ENCODE measurements at places on chromosomes 6 and 20.

DNA sequence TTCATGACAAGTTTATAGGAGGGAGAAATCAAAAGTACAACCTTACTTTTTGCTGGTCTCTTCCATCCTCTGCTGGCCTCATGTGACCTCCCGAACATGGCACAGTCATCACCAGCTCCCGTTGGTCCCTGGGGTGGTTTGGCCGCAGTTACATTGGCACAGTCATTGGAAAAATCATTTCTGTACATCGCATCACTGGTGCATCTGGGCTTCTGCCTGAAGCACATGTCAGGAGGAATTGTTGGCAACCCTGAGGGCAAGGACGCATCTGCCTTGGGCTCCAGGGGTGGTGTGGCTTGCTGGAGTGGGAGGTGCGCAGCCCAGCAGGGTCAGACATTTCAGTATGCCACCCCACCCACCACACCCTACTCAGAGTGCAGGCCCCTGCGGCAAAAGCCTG is 162.9 kb upstream of the SLC24A3 start:
- no peak for DNase-seq

DNA sequence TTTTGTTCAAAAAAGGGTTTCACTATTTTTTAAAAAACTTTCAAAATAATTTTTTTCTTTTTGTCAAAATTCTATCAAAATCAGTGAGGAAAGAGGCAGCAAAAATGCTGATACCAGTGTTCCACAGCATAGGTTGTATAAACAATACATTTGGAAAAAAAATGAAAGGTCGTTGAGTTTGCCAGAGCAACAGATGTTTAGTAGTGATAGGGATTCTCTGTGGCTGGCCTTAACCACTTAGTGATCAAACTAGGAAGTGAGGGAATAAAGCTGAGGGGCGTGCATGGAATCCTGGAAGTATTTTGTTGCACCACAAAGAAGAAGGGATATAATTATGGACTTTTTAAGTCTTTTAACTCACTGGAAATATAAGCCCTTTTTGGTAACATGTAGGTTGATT is 555.3 kb upstream of the CHD6 start:
- DNase-seq, result no peak

DNA sequence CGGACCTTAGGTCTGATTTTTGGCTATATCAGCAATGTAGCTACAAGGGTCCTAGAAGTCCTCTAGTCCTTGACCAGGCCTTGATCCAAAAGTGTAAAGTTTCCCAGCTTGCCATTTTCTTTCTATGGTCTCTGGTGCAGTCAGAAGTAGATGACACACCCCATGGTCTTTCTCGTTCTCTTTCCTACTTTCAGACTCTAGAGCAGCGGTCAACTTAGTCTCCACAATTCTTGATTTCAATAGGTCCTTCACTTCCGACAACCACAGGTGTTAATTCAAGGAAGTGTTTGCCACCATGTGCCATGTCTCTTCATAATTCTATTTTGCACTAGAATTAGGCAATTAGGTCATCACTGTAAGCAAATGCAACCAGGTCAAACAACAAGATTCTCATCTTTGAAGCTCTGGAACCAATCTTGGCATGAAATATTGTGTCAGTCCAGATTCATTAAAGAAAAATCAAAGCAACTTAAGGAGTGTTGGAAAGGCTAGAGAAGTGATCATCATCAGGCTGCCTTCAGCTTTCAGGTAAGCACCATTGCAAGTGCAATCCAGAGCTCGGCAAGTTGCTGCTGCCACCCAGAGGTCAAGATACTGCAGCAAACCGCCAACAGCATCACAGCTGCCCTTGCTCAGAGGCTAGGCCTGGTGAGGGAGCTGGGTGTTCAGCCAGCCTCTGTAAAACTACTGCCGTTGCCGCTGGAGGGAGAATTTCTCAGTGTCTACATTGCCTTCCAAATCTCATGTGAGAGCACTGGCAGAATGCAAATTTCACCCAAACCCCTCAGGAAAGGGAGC is 5.6 kb upstream of the SYNE1 start:
- peak; percentile 69 for DNase-seq

DNA sequence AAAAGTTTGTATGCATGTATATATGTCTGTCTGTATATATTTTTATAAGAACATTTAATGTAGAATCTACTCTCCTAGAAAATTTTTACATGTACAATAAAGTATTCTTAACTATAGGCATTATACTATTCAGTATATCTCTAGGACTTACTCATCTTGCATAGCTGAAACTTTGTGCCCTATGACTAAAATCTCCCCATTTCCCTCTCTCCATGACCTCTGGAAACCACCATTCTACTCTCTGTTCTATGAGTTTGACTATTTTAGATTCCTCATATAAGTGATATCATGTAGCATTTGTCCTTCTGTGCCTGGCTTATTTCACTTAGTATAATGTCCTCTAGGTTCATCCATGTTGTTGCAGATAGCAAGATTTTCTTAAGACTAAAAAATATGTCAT is 205.1 kb upstream of the SMLR1 start:
- DNase-seq, result no peak

- DNase-seq, result peak; percentile 64
Measured at GRCh38 chr6:97594844-97595243, 311.8 kb upstream of the MMS22L start.

- peak; percentile 25 for DNase-seq
Measured at GRCh38 chr6:69584913-69585729, 211.7 kb downstream of the LMBRD1 start.

DNA sequence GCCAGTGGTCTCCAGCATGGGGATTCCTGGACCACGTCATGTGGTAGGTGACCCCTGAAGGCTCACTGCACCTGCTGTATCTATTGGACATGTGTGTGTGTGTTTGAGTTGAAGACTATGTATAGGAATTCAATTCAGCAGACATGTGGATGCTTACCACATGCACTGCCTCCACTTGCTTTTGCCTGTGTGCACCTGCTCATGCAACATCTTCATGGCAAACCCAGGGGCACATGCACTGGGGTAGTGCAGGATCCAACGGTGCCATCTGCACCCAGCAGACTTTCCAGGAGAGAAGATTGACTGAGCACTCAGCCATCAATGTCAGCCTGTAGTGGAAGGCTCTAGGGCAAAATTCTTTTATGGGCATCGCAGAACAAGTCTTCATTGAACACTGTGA is 299.4 kb downstream of the CDH26 start:
- no peak for DNase-seq

DNA sequence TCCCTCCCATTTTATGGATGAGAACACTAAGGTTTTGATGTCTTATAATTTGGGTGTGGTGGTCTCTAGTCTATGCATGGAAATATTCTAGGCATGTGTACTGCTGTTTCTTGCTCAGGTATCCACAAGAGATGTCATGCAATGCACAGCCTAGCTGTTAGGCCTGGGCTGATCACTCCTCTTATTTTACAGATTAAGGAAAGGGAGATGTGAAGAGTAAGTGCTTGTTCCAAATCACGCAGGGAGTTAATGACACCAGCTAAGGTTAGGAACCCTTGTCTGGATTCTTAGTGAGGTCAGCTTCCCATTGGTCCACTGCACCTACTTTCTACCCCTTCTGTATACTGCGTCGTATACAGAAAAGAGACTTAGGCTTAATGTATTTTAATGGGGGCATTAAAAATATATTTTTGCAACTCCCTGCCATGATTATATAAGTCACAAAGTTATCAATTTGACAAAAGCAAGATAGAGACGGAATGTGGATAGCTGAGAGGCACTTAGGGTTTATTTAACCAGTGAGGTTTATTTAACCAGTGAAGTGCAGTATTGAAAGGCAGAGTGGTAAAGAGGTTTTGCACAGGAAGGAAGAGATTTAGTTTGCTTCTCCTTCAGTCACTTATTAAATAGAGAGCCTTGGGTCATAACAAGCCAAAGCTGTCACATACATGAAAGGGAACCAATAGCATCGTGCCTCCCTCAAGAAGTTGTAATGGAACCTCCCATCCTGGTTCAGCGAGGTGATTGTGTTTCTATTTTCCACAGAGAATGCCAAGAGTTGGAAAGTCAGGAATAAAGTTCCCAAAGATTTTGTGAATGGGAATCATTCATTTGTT is 95.0 kb upstream of the FAM184A start:
- DNase-seq, result no peak

GRCh38 chr6:87588756-87589407 is 905 bp downstream of the RARS2 start:
- peak; percentile 16 for DNase-seq

DNA sequence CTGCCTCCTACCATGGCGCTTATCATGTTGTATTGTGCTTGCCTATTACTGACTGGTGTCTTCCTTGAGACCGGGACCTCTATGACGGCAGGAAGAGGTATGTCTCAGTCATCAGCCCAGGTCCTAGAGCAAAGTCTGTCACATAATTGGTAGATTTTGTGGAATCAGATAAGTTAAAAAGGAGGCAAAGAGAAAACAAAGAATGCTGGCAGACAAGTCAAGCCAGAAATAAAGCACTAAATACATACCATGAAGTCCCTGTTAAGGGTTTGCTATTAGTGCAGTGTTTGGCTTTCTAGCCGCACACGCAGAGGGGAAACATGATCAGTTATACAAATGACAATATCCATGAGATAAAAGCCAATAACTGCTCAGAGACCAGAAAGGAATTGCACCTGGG is 6.0 kb downstream of the TOMM34 start:
- no peak for DNase-seq

DNA sequence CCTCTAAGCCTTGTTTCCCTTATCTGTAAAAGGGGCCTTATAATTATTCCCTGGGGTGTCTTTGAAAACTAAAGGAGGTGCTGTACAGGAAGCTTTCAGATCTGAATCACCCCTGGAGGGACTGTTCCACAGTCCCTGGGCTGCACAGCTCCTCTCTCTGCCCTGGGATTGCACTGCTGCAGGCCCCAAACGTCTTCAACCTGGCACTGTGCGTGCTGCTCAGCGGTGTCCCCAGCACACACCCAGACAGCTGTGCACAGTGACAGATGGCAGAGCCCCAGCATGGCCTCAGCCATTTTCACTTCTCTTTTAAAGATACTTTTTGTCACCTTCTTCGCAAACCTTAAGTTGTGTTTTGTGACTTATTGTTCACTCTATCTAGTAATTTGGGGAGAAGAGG is 50.7 kb upstream of the INSM1 start:
- DNase-seq, result no peak

GRCh38 chr6:38909015-38909730 is 139.4 kb upstream of the GLP1R start:
- DNase-seq, result no peak

DNA sequence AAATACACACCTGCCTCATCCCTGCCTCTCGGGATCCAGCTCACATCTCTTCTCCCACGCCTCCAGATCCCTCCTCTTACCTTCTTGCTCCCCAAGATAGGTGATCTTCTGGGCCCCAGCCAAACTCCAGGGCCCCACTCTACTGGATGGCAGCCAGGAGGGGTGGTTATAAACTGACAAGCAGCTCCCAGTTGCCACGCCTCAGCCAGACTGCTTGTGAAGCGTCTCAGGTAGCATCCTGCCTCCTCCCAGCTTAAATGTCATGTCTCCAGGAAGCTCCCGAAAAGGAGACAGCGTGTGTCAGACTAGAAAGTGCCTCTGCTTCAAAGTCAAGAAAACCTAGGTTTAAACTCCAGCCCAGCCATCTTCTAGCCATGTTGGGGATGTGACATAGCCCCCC is 114.1 kb downstream of the LRFN2 start:
- DNase-seq, result no peak

- no peak for DNase-seq
Measured at GRCh38 chr20:52438326-52438963, 246.9 kb upstream of the ZFP64 start.

GRCh38 chr6:69138148-69138547 is 503.1 kb downstream of the ADGRB3 start:
- DNase-seq, result peak; percentile 10

DNA sequence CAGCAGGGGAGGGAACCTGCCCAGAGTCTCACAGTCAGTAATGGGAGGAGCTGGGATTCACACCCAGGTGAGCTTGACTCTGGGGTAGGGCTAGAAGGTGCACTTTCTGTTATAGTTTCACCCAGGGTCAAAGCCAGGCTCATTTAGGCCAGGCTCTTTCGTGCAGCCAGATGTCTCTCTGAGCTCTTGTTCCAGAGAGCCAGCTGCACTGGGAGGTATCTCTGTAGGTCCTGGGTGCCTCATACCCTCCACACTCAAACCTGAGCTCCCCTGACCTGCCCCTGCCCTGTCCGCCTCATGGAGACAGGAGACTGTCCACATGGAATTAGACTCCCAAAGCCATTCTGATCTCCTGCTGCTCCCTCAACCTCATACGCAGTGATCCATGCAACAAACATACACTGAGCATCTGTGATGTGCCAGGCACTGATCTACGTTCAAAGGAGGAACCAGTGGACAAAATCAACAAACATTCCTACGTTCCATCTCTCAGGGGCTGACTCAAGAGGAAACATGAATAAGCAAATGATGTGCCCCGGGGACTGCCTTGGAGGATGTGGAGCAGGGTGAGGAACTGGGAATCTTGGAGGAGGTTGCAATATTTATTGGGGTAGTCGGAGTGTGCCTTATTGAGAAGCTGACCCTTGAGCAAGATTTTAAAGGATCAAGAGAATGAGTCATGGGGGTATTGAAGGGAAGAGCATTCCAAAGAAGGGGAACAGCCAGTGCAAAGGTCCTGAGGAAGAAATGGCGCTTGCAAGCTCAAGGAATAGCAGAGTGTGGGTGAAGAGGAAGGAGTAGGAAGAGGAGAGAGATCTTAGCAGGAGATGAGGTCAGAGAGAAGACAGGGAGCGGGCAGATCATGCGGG is 71.3 kb upstream of the TOX2 start:
- DNase-seq, result peak; percentile 85

GRCh38 chr6:39051399-39052122 is 3.0 kb downstream of the GLP1R start:
- no peak for DNase-seq

GRCh38 chr6:138297761-138298298 is 79.5 kb upstream of the PBOV1 start:
- DNase-seq, result peak; percentile 9

- no peak for DNase-seq
Measured at GRCh38 chr6:96186516-96187195, 170.9 kb downstream of the FUT9 start.

- no peak for DNase-seq
Measured at GRCh38 chr6:152364866-152365265, 272.3 kb downstream of the SYNE1 start.

DNA sequence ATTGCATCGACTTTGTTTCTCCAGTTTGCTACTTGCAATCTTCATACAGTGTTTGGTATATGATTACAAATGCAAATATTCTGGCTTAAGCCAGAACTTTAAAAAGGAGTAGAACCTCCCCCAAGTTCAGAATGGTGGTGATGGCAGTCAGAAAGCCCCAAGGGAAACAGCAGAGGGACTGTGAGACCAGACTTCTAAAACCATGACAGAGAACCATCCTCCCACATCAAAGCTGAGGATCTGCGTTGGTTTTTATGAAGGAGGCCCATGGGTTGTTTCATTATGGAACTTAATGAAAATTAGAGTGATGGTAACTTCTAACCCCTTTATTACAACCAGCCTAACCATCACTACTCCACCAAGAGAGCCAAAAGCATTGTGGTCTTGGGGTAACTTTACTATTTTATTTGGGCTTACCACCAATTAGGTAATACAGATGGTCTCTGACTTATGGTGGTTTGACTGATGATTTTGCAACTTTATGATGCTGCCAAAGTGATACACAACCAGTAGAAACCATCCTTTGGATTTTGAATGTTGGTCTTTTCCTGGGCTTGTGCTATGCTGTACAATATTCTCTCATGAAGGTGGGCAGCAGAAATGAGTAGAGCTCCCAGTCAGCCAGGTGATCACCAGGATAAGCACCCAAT is 10.9 kb upstream of the MRS2 start:
- no peak for DNase-seq

- DNase-seq, result peak; percentile 82
Measured at GRCh38 chr6:163626073-163626867, 211.8 kb downstream of the QKI start.

- DNase-seq, result no peak
Measured at GRCh38 chr20:25510721-25511120, 74.6 kb downstream of the NINL start.
